Activated naive CD8-positive, alpha-beta T cell treated with anti-CD3 and anti-CD28 coated beads, Interleukin-2, amount 50 U/mL, for 24 hours (primary cell): ENCODE measurements at places on chromosomes 13 and 19.

GRCh38 chr19:38561658-38562057 lies 56.1 kb downstream of the MAP4K1 start:
- DNase-seq: no peak

- DNase-seq: no peak
Measured at GRCh38 chr19:10911579-10912363, 16.7 kb downstream of the YIPF2 start.

DNA sequence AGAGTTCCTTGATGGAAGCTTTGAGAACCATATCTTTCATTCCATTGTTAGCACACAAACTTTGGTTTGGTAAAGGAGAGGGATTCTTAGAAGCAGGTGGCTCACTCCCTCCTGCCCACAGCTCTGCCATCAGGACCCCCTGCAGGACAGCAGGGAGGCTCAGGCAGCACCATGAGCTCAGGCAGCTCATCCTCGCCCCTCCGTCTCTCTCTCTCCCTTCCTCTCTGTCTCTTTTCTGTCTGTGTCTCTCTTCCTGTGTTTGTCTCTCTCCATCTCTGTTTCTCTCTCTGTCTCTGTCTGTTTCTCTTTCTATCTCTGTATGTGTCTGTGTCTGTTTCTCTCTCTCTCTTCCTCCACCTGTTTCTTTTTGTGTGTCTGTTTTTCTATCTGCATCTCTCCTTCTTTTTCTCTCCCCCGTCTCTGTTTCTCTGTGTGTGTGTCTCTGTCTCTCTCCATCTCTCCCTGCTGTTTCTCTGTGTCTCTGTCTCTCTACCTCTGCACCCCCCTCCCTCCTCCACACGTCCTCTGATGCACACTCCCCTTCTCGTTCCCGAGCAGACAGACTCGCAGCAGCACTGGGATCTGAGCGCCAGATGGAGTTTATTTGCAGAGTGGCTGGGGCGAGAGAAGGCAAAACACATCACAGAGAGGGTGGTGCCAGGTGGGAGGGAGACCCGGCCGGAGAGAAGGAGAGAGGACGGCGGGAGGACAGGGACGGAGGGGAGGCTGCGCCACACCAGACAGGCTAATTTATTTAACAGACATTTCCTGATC lies 8.7 kb downstream of the SBK2 start:
- no peak for DNase-seq

GRCh38 chr19:50329146-50329925 lies at the start of gene KCNC3:
KCNC3 (minus strand) TSS chr19:50329377; CDS start chr19:50329082, 295 bp downstream.
- peak; percentile 93 for DNase-seq

- no peak for DNase-seq
Measured at GRCh38 chr13:31972453-31972852, 59.1 kb upstream of the FRY start.

DNA sequence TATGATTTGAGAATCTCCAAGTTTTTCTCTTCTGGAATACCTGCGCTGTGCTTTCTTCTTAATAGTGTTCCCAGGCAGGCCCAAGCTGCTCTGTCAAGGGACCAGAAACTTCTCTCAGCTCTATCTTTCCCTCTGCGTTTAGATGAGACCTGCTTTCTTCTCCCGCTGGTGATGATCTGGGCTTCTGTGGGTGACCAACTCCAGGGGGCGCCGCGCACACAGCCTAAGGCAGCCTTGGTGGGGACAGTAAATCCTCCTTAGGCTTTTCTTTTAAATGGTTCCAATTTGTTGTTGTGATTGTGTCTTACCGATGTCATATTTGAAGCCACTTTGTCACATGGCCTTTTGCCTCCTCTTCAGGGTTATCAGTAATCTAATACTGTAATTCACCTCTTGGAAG lies 439.4 kb upstream of the KLF12 start:
- DNase-seq: peak; percentile 18

- DNase-seq: no peak
Measured at GRCh38 chr13:53501387-53501786, 472.8 kb downstream of the OLFM4 start.

GRCh38 chr13:29162638-29163235 lies 342.6 kb downstream of the MTUS2 start:
- no peak for DNase-seq

DNA sequence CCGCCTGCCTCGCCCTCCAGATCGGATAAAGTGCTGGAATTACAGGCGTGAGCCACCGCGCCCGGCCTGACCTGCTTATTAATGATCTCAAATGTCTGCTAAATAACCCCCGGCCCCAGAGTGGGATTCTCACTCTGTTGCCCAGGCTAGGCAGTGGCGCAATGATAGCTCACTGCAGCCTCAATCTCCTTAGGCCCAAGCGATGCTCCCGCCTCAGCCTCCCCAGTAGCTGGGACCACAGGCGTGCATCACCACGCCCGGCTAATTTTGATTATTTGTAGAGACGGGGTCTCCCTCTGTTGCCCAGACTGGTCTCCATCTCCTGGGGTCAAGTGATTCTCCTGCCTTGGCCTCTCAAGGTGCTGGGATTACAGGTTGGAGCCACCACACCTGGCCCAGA lies 626 bp upstream of the ATP5F1D start:
- DNase-seq: no peak

DNA sequence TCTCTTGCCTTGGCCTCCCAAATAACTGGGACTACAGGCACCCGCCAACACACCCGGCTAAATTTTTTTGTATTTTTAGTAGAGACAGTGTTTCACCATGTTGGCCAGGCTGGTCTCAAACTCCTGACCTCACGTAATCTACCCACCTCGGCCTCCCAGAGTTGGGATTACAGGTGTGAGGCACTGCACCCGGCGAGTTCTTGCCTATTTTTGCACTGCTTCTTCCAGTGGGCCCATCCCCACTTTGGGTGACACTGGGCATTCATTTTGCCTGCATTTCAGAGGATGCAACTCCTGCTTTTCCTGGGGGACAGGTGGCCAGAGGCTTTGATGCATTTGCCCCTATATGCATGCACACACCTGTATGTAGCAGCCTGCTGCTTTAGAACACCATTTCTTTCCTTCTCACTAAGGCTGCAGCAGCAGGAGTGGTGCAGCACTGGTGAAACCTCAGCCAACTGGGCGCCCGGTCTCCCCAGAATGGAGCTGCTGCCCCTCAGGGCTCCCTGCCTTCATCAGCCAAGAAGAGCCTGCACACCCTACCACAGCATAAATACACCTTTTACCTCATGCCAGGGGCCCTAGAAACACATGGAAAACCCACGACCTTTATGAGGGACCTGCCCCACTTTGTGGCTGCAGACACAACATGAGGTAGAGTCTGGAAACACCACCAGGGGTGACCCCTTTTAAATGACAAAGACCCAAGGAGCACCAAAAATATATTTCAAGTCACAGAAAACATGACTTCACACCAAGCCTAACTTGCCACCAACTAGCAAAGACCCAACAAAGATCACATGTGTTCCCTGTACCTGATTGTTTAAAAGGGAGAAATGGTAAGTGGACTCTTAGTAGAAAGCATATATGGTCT lies 36.8 kb upstream of the POP4 start:
- DNase-seq: no peak

GRCh38 chr13:35219021-35219420 lies 257.5 kb downstream of the MAB21L1 start:
- no peak for DNase-seq
